Cerebellar cortex (tissue), 1 donor: ENCODE measurements at places on chromosomes 3 and 15.
A peak's percentile ranks its signal among the peaks of the same experiment; 100 is the strongest.

- DNase-seq, result peak; percentile 81
Observed at GRCh38 chr15:86854176-86854575, 774.5 kb downstream of the AGBL1 start.

GRCh38 chr15:88057836-88058235 lies 198.7 kb downstream of the NTRK3 start:
- peak; percentile 95 for DNase-seq

DNA sequence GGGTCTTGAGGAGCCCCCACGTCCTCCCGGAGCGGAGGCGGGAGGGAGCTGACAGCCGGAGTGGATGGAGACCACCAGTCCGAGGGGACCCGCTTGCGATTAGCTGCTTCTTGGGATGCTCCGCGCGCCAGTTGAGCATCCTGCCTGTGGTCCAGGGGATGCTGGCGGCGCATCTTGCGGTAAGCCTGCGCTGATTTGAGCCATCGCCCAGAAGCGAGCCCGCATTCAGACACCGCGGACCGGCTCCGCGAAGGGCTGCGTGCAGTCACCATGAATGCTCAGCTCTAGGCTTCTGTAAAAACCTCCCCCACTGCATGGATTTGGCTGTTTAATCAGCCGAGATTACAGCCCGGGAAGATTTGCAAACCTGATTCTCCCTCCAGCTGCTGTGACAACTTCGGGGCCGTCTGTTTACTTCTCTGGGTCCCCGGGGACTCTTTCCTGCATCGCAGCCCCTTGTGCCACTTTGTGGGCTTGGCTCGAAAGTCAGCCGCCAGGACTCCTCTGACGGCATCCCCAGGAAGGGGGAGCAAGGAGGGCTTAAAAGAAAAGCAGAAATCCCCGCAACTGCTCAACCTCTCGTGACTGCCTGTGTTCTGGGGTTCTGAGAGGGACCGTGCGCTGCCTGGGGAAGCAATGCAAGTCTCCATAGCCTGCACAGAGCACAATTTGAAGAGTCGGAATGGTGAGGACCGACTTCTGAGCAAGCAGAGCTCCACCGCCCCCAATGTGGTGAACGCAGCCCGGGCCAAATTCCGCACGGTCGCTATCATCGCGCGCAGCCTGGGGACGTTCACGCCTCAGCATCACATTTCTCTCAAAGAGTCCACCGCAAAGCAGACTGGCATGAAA lies 171.1 kb downstream of the KCNAB1 start:
- peak; percentile 69 for DNase-seq

GRCh38 chr15:92920595-92921161 lies 20.6 kb downstream of the CHD2 start:
- DNase-seq, result no peak

- DNase-seq, result peak; percentile 71
Observed at GRCh38 chr3:49616491-49616941, 57.6 kb upstream of the APEH start.

- DNase-seq, result no peak
Observed at GRCh38 chr3:72977060-72977808, 19.4 kb upstream of the PPP4R2 start.

- DNase-seq, result no peak
Observed at GRCh38 chr3:13881536-13882410, 1.9 kb upstream of the WNT7A start.

DNA sequence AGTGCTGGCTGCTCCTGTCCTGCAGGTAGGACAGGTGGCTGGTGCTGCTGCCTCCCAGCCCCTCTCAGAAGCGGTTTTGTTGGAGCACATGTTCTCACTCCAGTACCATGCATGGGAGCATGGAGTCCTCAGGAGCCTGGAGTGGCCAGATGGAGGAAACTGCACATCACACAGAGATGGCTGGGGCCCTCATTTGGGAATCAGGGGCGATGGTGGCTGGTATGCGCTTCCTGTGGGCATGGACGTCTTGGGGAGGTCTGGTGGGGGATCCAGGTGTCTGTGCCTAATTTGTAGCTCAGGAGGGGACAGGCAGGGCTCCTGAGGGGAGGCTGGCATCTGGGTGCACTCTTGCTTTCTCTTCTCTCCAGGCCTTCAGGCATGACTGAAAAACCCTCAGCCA lies 168.2 kb downstream of the KLF13 start:
- DNase-seq, result no peak

DNA sequence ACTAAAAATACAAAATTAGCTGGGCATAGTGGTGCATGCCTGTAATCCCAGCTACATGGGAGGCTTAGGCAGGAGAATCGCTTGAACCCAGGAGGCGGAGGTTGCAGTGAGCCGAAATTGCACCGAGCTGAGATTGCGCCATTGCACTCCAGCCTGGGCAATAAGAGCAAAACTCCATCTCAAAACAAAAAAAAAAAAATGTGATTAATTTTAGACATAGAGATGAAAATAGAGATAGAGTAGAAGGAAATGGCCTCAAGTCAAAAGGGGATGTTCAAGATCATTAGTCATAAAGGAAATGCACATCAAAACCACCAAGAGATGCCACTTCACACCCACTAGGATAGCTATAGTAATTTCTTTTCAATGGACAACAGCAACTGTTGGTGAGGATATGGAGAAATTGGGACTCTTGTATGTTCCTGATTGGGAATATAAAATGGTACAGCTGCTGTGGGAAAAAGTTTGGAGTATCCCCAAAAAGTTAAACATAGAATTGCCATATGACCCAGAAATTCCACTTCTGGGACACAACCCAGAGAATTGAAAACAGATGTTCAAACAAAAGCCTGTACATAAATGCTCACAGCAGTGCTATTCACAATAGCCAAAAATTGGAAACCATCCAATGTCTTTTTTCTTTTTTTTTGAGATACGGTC lies 55.4 kb downstream of the ABHD2 start:
- no peak for DNase-seq

- DNase-seq, result no peak
Observed at GRCh38 chr15:48722764-48723661, 77.5 kb upstream of the FBN1 start.

- DNase-seq, result no peak
Observed at GRCh38 chr3:177753451-177754155, 556.3 kb upstream of the TBL1XR1 start.

GRCh38 chr3:97530691-97531090 lies 233.9 kb upstream of the ARL6 start:
- DNase-seq, result no peak

DNA sequence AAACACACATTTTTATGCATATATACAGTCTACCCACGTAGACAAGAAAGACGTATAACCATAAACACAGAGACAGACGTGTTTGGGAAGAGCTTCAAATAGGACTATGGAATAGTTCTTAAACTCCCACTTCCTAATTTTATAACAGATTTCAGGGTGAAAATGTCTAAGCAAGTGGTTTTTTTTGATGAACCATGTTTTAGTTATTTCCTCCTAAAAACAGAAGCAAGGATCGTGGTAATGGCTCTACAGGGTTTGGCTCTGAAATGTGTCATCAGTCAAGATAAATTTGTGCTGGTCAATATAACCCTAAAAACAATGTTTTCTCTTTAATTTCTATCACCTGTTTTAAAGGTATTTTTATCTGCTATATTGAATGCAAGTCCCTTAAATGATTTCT lies 58.2 kb downstream of the FMN1 start:
- no peak for DNase-seq

DNA sequence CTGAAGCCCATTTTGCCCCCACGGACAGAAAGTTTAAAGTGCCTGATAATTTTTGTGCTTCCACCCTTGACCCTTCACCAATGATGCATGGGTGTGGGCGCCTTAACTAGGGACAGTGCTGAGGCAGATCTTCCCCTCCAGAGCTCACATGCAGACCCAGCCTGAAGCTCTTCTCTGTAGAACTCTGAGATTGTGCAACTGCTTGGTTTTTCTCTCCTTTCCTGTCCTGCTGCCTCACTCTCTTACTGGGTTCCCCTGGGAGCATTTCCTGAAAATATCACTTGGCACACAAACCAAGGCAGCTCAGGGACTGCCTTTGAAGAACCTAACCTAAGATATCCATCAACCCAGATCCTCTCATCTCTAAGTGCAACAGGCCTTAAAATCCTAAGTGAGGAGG lies 220.3 kb upstream of the STT3B start:
- DNase-seq, result no peak

DNA sequence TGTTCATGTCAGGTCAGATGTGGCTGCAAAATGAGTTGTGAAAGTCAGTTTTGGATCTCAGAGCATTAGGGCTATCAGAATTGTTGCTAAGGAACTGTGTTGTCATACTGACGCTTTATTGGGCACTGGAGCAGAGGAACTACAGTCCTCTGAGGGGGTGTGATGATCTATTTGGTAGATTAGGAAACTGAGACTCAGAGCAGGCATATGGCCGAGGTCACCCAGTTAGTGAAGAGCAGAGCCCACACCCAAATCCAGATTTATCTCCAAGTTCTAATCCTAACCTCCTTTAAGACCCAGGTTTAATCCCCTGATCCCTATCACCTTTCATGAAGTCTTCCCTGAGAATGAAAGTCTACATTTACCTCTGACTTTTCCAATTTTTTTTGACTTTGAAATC lies 25.6 kb upstream of the GLCE start:
- DNase-seq, result no peak

GRCh38 chr15:50261981-50262380 lies 3.5 kb downstream of the HDC start:
- DNase-seq, result no peak

DNA sequence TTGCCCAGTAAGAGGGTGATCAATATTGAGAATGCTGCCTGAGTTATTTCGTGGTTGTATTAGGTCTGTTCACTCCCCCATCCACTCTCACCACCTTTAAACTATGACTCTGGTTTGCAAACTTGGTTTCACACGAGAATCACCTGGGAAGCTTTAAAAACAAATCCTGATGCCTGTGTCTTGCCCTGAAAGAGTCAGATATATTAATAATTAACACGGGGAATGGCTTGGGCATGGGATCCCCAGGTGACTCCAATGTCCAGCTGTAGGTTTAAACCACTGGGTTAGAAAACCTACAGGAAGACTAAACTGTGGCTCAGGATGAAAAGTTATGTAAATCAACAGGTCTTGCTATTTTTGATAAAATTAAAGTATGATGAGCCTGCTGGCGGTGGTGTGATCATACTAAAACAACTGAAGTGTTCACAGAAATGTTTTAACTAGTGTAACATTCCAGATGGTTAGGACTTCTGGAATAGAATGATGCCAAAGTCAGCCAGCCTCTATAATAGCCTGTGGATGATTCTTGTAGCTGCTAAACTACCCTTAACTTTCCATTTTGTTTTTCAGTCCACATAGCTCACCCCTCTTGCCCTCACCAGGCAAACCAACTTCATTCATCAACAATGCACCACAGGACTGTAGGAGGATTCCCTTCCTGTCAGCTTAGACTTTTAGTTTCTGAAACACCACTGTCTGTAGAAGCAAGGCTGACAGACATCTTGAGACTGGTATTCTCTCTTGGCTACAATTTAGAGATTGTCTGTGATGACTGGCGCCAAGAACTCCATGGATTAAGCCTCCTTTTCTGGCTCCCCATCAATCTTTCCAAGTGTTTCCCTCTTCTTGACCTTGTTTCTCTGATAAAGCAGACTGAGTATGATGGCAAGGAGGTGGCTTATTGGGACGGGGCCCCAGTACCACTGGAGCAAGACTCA lies 119.1 kb upstream of the ADAMTS9 start:
- DNase-seq, result no peak

- DNase-seq, result no peak
Observed at GRCh38 chr3:13210221-13210975, 137.2 kb upstream of the IQSEC1 start.

- DNase-seq, result peak; percentile 17
Observed at GRCh38 chr15:46961795-46962194, 755.5 kb upstream of the SEMA6D start.

GRCh38 chr3:119861681-119862080 lies 79.8 kb downstream of the NR1I2 start:
- DNase-seq, result no peak

- no peak for DNase-seq
Observed at GRCh38 chr3:148147903-148148302, 549.8 kb upstream of the AGTR1 start.

DNA sequence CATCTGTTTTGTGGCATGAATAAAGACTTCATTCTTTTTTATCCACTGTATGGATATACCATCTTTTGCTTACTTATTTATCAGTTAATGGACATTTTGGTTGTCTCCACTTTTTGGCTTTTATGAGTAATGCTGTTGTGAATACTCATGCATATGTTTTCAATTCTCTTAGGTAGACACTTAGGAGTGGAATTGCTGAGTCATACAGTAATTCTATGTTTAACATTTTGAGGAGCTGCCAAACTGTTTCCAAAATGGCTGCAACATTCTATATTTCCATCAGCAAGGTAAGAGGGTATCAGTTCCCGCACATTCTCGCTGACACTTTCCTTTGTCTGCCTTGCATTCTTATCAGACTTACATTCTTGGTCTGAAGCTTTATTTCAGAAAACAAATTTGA lies 191.1 kb downstream of the WNT5A start:
- no peak for DNase-seq
